ENCODE measurements at places on chromosomes 1 and 21.

DNA sequence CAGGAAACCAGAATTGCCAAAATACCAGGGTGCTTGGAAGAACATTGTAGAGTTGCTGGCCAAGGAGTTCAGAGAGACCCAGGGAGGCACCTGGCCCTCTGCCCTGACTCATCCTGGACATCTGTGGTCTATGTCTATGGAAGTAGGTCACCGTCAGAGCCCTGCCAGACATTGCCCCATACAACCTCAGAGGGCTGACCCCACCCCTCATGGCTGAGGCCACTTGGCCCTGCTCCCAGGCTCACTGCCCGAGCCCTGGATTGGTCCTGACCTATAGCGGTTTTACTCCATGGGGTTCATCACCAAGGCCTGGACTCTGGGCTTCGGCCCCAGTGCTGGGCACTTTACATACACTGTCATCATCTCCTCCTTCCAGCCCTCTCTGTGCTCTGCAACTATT lies 233.1 kb downstream of the PTPRU start:
- DNase-seq, result no peak

GRCh38 chr1:245310571-245311531 lies 156.1 kb downstream of the KIF26B start:
- no peak for DNase-seq

DNA sequence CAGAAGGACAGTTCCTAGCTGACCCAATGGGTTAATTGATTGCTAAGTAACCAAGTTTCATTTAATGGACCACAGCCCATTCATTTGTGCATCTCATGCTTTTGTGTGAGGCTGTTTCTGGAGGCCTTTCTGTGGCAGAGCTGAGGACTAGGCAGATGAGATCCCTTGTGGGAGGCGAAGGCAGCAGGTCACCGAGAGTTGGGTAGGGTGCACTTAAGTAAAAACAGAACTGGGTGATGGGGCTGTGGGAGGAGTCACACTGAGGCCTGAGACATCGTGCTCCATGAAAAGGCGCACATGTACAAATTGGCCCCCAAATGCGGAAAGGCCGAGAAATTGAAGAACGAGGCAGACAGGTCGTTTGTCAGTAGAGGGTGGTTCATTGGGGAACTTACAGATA lies 60.9 kb downstream of the S100B start:
- DNase-seq, result no peak

GRCh38 chr21:24976238-24976637 lies 631.0 kb downstream of the MRPL39 start:
- no peak for DNase-seq

- DNase-seq, result no peak
Observed at GRCh38 chr21:45420061-45421041, 15.4 kb downstream of the COL18A1 start.

DNA sequence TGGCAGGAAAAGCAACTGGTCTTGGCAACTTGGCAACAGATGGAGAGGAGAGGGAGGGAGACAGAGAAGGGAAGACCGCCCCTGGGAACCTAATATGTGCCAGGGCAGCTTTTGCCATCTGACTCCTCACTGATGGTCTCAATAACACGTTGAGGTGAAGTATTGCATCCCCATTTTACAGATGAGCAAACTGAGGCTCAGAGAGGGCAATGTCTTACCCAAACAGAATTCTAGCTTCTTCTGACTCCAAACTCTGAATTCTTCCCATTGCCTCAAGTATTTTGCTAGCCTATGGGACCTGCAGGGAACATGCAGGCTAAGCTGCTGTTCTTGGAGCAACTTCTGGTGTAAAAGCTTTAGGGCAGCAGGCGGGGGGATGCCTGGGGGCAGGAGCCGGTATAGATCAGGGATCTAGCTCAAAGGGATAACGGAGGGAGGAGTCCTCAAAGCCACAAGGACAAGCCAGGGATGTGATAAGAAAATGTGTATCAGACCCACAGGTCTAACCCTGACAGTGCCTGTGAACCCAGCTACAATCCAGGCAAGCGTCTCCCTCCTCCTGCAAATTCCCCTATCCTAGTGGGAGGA lies 7.2 kb upstream of the GUCA2A start:
- DNase-seq, result no peak

GRCh38 chr1:208052135-208052534 lies 141.2 kb upstream of the CD34 start:
- DNase-seq, result no peak

DNA sequence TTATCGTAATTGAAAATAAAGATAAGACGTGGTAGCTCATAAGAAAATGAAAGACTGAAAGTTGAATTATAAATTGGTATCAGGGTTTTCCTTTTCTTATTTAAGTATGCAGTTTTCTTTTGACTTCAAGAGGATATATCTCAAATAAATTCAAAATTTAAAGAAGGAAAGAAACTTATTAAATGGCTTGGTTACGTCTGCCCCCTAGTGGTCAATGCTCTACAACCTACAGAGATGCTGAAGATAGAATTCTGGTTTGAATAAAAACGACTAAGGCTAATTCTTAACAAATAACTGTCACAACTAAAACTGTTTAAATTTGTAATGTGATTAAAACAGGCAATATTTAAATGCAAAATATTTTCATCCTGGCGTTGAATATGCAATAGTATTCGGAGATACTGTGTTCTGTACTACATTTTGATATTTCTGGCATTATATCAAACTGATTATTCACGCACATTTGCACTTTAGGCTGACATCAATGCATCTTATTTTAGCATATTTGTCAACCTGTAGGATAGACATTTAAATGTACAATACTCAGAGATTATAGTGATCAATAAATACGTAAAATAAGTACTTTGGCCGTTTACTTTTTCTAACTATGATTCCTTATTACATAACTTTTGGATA lies 26.8 kb downstream of the IFI44 start:
- peak; percentile 12 for DNase-seq

GRCh38 chr1:205026181-205026580 lies 16.8 kb upstream of the CNTN2 start:
- no peak for DNase-seq

GRCh38 chr1:174858301-174858700 lies 141.4 kb upstream of the CACYBP start:
- no peak for DNase-seq

DNA sequence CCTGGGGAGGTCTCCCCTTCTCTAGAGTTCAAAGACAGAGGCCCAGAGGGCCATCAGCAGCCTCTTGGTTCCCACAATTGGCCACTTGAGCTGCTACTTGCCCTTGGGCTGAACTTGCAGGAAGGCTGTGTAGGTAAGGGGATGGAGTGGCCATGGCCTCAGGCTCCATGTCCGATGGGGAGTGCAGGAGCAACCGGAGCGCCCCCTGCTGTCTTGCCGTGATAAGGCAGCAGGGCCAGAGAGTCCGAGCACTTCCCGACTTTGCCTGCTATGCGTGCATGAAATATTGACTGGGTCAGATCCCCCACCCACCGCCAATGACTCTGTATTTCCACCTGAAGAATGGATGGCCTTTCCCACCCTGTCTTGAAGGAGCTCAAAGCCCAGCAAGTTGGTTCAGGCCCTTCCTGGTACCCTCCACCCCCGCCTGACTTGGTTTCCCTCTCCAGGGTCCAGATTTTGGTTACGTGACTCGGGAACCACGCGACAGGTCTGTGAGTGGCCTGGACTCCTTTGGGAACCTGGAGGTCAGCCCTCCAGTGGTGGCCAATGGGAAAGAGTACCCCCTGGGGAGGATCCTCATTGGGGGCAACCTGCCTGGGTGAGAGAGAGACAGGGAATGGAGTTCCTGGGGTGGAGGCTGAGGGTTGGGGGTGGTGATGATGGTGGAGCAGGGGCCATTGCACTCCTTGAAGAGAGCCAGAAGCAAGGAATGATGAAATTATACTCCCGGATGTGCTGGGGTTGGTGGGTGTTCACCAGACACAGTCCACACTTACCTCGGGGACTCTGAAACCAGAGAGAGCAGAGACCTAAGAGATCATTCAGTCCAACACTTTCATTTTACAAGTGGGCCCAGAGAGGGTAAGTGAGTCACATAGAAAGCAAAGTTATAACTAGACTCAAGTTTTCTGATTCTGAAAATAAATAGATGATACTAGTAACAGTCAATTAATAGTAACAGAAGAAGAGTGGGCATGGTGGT lies 25.6 kb downstream of the PADI3 start:
- DNase-seq, result no peak

DNA sequence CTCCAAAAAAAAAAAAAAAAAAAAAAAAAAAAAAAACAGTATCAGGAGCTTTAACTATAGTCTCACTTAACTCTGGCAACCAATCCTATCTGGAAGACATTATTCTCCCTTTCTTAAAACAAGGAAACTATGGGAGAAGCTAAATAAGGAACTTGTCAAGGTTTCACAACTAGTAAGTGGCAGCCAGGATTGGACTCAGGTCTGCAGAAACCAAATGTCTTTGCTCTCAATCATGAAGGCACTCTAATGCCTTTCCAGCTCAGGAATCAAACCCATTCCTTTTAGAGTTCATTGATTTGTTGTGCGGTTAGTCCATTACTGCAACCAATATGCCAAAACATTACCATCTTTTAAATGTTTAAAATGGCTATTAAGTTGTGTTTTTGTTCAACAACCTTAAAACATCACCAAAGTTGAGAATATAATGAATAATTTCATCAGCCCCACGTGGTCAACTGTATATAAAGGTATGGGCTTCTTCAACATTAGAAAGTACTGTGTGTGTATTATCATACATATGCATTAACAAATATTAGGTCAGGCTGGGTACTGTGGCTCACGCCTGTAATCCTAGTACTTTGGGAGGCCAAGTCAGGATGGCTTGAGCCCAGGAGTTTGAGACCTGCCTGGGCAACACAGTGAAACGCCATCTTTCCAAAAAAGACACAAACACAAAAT lies 1.5 kb downstream of the EPRS1 start:
- DNase-seq, result no peak

GRCh38 chr1:204267191-204267601 lies 53.4 kb upstream of the GOLT1A start:
- no peak for DNase-seq

GRCh38 chr1:203185061-203185461 lies 1.4 kb downstream of the CHI3L1 start:
- DNase-seq, result no peak

GRCh38 chr1:154969860-154970452 lies 591 bp downstream of the SHC1 start:
- no peak for DNase-seq
